ENCODE measurements at places on chromosomes 5 and 9.
A peak's percentile ranks its signal among the peaks of the same experiment; 100 is the strongest.

DNA sequence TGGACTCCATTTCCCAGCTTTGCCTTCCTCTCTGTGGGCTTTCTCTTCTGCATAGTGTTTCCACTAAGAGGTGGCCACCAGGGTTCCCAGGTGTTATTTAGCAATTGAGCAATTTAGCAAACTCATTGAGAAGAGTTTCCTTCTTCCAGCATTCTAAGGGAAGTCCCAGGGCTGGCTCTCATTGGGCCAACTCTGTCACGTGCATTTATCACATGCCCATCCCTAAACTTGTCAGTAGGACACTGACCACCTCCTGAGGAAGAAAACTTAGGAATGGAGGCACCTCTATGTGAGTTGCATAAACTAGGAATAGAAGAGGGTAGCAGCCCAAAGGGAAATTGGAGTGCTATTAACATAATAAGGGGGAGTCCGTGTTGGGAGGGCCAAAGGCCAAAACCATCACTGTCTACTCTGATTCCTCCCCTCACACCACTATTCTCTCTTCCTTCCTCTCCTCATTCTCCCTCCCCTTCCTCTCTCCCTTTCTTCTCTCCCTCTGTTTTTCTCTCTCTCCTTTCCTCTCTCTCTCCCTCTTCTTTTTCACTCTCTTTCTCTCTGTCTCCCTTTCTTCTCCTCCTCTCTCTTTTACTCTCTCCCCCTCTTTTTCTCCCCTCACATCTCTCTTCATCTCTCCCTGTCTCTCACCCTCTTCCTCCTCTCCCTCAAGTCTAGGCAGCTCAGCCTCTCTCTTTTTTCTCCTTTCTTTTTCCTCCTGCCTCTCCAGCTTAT, 213.4 kb downstream of the PALM2AKAP2 start:
- DNase-seq, result no peak

GRCh38 chr9:79135681-79136415, 435.9 kb upstream of the TLE4 start:
- DNase-seq, result no peak

GRCh38 chr9:123960366-123960765, 30.4 kb upstream of the DENND1A start:
- DNase-seq, result no peak

GRCh38 chr9:137742698-137743097, 123.9 kb downstream of the EHMT1 start:
- DNase-seq, result no peak

DNA sequence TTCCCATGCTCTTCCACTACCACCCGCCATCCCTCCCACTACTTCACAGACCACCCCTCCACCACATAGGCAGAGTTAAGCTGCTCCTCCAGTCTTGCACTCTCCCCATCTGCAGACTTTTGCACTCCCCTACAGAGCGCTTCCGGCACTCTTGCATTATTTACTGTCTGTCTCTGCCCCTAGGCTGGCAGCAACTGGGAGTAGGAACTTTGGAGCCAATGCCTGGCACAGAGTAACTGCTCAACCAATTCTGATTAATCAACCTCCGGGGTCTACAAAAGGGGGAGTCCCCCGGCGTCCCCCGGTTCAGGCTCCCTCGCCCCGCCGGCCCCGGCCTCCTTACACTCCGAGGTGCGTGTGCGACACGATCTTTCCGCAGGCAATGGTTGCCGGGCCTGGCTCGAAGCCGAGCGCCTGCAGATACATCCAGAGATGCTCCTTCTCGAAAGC, 498 bp downstream of the HAUS6 start:
- DNase-seq, result peak; percentile 49

DNA sequence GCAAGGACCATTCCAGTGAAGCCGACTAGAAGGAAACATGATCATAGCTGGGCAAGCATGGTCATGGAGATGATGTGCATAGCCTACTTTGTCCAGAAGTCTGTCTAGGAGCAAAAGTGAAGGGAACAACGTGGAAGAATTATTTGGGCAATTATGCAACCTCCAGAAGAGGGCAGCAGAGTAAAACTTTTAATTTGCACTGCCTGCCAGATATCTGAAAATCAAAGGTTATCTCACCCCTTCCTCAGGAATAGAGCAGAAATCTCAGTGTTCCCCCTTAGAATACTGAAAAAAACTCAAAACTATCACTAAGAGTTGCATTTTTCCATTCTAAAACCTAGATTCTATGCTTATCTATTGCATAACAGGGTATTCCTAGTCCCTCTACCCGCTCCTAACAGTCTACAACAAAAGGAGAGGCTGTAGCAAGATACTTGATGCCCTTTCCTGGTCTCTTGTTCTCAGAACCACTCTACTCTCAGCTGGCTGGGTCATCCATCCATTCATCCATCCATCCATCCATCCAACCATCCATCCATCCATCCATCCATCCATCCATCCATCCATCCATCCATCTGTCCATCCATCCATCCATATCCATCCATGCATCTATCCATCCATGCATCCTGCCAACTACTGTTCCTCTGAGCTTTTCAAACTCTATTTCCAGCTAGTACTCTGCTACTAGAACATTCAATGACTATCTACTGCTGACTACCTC, 8.4 kb upstream of the SETD9 start:
- peak; percentile 20 for DNase-seq

DNA sequence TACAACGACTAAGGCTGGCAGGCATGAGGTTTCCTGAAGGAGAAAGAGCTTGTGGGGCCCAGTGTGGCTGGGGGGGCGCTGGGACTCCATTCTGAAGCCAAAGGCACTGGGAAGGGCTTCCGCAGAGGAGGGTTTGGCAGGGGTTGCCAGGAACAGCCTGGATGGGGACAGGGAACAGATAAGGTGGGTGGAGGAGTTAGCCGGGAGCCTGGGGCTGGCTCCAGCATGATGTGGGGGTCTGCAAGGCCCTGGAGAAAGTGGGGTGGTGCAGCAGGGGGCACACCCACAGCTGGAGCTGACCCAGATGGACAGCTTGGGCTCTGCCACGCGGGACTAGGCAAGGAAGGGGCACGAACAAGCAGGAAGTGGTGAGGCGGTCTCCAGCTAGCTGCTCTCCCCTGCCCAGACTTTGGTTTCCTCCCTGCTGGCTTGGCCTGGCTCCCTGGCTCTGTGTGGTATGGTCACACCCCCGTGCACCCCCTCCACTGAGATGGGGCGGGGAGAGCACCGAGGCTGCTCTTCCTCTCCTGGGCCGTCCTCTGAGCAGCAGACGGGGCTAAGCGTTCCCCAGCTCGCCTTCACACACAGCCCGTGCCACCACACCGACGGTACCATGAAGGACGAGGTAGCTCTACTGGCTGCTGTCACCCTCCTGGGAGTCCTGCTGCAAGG, at the start of gene LTC4S:
Gene LTC4S (plus strand): TSS at position 519 of the 672 bp plus-strand sequence. CDS start 95 bp downstream, at position 614.
- DNase-seq, result peak; percentile 55

GRCh38 chr9:115850548-115851304, 302.9 kb upstream of the PAPPA start:
- DNase-seq, result no peak

DNA sequence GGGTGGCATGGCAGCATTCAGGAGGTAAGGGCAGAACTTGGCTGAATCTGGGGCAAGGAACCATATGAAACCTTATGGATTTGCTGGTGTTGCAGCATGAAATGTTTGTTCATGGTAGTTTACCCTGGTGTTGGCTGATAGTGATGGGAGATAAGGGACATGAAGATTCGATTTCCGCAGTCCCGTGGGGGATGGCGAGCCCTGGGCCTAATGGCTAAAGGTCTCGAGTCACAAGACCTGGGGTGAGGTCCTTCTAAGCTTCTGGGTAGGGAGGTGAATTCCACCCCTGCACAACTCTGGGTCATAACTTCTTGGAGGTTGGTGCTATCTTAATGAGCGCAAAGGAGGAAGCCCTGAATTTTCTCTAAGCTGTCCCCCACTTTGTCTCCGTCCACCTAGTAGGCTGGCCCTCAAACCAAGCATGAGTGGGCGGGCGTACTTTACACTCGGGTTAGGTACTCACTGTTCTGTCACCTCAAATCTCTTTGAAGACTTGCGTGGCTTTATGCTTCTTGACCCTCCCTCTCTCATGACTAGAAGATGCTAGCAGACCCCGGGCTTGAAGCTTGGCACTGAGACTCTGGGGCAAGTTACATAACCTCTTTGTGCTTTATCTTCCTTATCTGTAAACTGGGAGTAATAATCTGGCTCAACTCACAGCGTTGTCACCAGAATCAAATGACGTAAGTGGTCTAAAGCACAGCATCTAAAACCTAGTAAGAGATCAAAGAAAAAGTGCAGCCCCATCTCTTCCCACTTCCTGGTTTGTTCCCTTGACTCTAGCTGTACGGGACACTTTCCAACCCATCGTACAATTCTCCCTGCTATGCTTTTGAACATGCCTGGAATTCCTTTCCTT, 72.5 kb downstream of the BASP1 start:
- DNase-seq, result no peak

- no peak for DNase-seq
Measured at GRCh38 chr5:53815471-53815870, 255.0 kb downstream of the NDUFS4 start.

DNA sequence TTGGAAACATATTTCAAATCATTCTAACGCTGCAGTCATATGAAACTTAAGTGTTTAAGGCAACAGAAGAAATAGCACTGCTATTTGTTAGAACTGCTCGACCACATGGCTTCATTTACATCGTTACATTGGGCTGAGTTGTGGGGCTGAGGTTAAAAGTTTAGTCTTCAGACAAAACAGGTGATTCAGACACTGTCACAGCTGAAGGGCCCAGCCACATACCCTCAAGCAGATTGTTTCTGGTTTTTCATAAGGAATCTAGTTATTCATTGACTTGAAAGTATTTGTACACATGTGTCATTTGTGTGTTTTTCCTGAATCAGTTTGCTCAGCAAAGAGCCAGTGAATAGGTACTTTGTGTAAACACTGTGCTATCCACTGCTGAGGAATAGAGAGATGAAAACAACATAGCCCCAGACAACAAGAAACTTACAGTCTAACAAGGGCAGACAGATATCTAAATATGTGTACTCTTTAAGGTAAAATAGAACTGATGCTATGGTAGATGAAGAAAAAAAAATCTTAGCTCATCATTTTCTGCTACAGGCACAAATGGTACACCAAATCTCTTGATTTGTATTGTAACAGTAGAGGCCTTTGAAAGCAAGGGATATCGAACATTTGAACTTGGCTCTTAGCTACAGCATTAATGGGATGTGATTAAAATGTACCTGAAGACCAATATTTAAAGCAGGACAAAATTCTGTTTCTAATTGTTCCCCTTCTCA, 357.6 kb upstream of the RPS23 start:
- no peak for DNase-seq

GRCh38 chr5:53479045-53479589, 1.3 kb upstream of the FST start:
- no peak for DNase-seq

DNA sequence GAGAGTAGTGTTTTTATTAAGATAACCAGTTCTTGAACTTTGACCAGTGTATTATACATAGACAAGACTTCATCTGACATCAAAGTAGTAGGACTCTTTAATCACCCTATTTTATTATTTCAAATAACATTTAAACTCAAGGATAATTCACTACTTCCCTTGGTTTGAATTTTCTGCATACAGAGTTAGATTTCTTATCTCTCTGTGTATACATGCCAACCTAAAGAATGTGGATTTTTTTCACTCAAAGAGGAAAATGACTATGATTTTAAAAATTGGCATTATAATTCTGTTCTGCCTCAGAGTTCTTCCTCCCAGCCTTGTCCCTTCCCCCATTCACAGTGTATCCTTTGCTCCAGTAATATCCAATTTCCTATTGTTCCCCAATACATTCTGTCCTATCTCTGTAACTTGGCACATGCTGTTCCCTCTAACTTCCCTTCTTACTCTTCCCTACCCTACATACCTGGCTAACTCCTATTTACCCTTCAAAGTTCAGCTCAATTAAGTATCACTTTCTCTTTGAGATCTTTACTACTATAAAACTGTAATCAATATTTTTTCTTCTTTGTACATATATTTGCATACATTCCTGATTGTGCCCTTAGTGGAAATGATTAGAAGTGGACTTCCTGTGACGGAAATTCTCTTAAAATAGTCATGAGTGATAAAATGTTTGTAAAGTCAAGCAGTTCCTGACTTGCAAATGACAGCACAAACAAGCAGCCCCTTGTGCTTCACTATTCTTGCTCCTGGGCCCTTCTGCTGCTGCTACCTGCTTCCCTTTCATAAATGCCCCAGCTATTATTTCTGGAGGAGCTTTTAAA, 38.1 kb upstream of the DENND4C start:
- DNase-seq, result no peak

- DNase-seq, result peak; percentile 4
Measured at GRCh38 chr9:15697446-15697851, 144.6 kb downstream of the CCDC171 start.

- DNase-seq, result no peak
Measured at GRCh38 chr5:80711938-80712337, 57.2 kb upstream of the DHFR start.

- DNase-seq, result no peak
Measured at GRCh38 chr5:39194466-39195136, 24.8 kb downstream of the FYB1 start.

GRCh38 chr5:88288528-88289197, 20.0 kb upstream of the TMEM161B start:
- DNase-seq, result no peak

DNA sequence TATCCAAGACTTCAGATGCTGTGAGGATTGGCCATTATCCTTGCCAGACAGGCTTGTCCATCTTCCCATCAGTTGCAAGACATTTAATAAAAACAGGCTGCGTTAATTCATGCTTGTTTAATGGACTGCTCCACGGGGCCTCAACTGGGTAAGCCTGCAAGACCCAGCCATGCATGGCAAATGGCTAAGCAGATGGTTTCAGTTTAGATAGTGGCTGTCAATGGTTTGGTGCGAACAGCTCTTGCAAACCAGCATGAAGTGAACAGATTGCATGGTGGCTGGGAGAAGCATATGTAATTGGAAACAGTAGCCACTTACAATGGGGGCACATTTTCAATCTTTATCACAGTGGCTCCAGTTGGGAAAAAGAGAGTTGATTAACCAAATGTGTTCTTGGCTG, 628.2 kb upstream of the KLF4 start:
- no peak for DNase-seq

DNA sequence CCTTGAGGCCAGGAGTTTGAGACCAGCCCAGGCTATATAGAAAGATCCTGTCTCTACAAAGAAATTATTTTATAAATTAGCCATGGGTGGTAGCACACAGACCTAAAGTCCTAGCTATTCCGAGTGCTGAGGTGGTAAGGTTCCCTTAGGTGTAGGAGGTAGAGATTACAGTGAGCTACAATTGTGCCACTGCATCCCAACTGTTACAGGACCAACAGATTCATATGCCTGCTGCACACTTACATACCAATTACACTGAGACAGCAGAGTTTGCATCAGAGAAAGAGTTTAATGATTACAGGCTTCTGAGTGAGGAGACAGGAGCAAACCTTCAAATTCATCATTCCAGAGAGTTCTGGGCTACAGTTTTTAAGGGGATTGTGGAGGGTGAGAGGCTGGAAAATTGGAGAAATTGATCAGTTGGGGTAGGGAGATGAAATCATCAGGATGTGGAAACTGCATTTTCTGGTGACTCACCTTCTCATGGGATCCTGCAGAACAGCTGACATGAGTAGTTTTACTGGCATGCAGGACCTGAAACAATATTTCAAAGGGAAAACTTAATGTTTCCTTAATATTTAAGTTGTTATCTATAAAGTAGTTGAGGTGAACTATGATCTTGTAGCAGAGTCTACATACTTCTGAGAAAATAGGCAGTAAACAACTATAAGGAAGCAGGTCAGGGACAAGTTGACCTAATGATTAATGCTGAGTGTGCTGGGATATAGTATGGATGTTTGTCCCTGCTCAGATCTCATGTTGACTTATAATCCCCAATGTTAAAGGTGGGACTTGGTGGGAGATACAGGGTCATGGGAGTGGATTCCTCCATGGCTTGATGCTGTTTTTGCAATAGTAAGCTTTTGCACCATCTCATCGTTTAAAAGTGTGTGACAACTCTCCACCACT, 54.7 kb downstream of the ANXA2R start:
- no peak for DNase-seq

- DNase-seq, result no peak
Measured at GRCh38 chr5:121088341-121088740, 624.2 kb downstream of the PRR16 start.

Measured in stimulated activated naive CD8-positive, alpha-beta T cell treated with anti-CD3 and anti-CD28 coated beads, Interleukin-15, Interleukin-2, amounts not matched to agents 100 U/mL and 50 U/mL, for 24 hours (primary cell).